Bladder microvascular endothelial cell (primary cell): ENCODE measurements at places on chromosomes 12 and 14. TPM values are rescaled to one million over a fixed set of nuclear protein-coding genes. Genes with fewer than 3 reads are reported as not detected.

The KCNA5 gene
- not detected in 2 replicates for total RNA-seq

The SMOC1 gene
- total RNA-seq = 1.7 TPM in 1 of 2 replicates, not detected in the other

The EIF2S3B gene
- total RNA-seq = 0.32 and 0.69 TPM in 2 replicates

The NUAK1 gene
- total RNA-seq = 76.9 and 120 TPM in 2 replicates

The GUCY2C gene
- total RNA-seq = not detected in 2 replicates

The KRT6C gene
- total RNA-seq = not detected in 2 replicates

The SLC24A4 gene
- under 0.01 and 0.06 TPM in 2 replicates for total RNA-seq

The FERMT2 gene
- 77.9 and 108 TPM in 2 replicates for total RNA-seq

The ERBB3 gene
- total RNA-seq = 0.63 TPM in 1 of 2 replicates, not detected in the other

The ART4 gene
- total RNA-seq = 2.1 and 75.3 TPM in 2 replicates

The TMEM63C gene
- total RNA-seq = 0.65 TPM in 1 of 2 replicates, not detected in the other

The COX14 gene
- 30.6 and 40.3 TPM in 2 replicates for total RNA-seq

The CLEC9A gene
- not detected in 2 replicates for total RNA-seq

The RAB3IP gene
- 2.8 and 18.8 TPM in 2 replicates for total RNA-seq

The SSTR1 gene
- total RNA-seq = under 0.01 and 0.13 TPM in 2 replicates

The MYH6 gene
- not detected in 2 replicates for total RNA-seq

The TAS2R46 gene
- 1.5 and 6.5 TPM in 2 replicates for total RNA-seq

The TMEM253 gene
- 0.13 TPM in 1 of 2 replicates, not detected in the other for total RNA-seq

The IL23A gene
- total RNA-seq = 0.19 TPM in 1 of 2 replicates, not detected in the other

The PARP2 gene
- total RNA-seq = 5.8 and 10.5 TPM in 2 replicates

The P2RX2 gene
- not detected in 2 replicates for total RNA-seq

The GALNT8 gene
- total RNA-seq = 0.13 TPM in 1 of 2 replicates, not detected in the other

The RNASE7 gene
- total RNA-seq = not detected in 2 replicates

The SCYL2 gene
- 27.7 and 40.8 TPM in 2 replicates for total RNA-seq

The FRMD6 gene
- total RNA-seq = 83.4 and 404 TPM in 2 replicates

The PLBD1 gene
- 0.38 and 1.3 TPM in 2 replicates for total RNA-seq

The PELI2 gene
- total RNA-seq = 2.8 and 12.1 TPM in 2 replicates

The HOXC6 gene
- total RNA-seq = 0.25 TPM in 1 of 2 replicates, not detected in the other

The KRT78 gene
- not detected in 2 replicates for total RNA-seq

The TAS2R20 gene
- 1.6 and 8.5 TPM in 2 replicates for total RNA-seq

The INSM2 gene
- 0.06 TPM in 1 of 2 replicates, not detected in the other for total RNA-seq

The LAG3 gene
- 0.13 and 0.16 TPM in 2 replicates for total RNA-seq

The CCDC88C gene
- total RNA-seq = 24.8 and 33.9 TPM in 2 replicates

The LRTM2 gene
- total RNA-seq = not detected in 2 replicates

The TC2N gene
- total RNA-seq = 0.16 and 3.3 TPM in 2 replicates

The VDR gene
- under 0.01 and 0.19 TPM in 2 replicates for total RNA-seq

The SDR9C7 gene
- not detected in 2 replicates for total RNA-seq

The SLC7A8 gene
- total RNA-seq = not detected in 2 replicates

The RECQL gene
- total RNA-seq = 80.9 and 135 TPM in 2 replicates

The LRRC9 gene
- total RNA-seq = not detected in 2 replicates

The ATF7IP gene
- total RNA-seq = 13.8 and 35.4 TPM in 2 replicates

The GLT1D1 gene
- total RNA-seq = not detected in 2 replicates
